Femur (tissue), 1 donor: ENCODE measurements at places on chromosomes 4 and X.

DNA sequence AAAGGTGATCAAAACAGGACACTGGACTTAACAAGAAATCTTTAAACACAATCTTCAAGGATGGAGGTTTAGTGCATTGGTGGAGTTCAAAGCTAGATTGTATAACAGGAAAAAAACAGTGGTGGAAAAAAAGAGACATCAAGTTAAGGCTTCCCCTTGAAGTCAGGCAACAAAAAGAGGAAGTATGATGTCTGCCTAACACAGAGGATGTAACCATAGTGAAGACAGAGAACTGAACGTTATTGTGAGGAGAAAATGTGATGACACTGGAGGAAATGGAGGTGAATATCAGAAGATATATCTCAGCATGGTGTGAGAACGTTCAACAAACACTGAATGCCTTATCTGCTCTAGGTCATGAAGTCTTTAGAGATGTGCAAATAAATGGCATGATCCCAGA is 192.4 kb upstream of the AR start:
- no peak for DNase-seq

- no peak for DNase-seq
Observed at GRCh38 chrX:118802857-118803256, 20.8 kb upstream of the ZCCHC12 start.

GRCh38 chrX:122445466-122445865 is 738.6 kb upstream of the GRIA3 start:
- no peak for DNase-seq

GRCh38 chr4:7985891-7986441 is 46.3 kb upstream of the AFAP1 start:
- peak; percentile 52 for DNase-seq

GRCh38 chr4:109745830-109746229 is 16.0 kb upstream of the PLA2G12A start:
- no peak for DNase-seq

- DNase-seq: no peak
Observed at GRCh38 chr4:102400898-102401297, 55.6 kb upstream of the SLC39A8 start.
